ENCODE measurements at places on chromosomes 3 and 15. TPM values are rescaled to one million over a fixed set of nuclear protein-coding genes. Genes with fewer than 3 reads are reported as not detected.

- DNase-seq = no peak
Measured at GRCh38 chr15:90024406-90024805, 23.3 kb downstream of the ZNF710 start.

DNA sequence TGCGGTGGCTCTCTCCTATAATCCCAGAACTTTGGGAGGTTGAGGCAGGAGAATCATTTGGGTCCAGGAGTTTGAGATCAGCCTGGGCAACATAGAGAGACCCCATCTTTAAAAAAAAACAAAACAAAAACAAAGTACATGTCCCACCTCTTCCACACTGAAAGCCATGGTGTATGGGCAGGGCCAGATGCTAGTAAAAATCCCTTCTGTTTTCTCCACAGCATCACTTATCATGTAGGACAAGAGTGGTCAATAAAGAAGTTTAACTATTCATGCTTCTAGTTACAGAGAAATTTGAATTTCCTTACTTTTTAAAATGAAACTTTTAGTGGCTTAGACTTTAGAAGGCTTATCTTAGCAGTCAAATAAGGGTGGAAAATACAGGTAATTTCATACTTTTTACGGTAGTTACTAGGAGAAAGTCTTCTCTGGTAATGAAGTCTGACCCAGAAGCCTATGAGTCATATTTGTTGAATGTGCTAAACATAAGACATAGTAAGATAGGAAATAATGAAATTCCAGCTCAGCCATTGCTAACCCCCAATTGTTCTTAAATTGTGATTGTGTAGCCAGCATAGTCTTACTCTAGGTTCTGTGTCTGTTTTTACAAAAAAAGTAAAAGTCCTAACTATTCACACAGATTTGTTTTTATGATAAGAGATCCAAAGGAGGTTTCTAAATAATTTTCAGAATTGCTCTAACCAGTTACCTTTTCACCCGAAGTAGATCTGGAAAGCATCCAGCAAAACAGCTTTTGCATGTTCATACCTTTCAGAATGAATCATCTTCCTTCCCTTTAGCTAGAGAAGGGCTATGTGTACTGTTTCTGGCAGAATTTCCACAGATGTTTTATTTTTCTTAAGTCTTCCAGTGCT lies 16.4 kb upstream of the ZNF609 start:
- no peak for DNase-seq

GRCh38 chr3:32276279-32276841 lies 37.9 kb downstream of the CMTM8 start:
- DNase-seq = no peak

DNA sequence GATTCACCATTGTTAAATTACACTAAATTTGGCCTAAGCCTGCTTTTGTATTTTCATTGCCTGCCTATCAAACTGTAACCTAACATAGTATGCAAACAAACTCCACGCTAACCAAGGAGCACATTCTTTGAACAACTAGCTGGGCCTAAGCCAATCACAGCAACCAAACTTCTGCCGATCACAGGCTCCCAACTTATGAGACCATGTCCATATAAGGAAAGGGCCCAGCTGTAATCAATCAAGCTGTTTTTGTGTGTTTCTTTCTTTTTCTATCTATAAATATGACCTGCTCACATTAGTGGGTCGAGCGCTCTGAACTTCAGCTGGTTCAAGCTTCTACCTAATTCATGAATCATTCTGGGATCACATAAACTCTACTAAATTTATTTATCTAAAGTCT lies 473.6 kb downstream of the SI start:
- no peak for DNase-seq

The CLDN16 gene
- total RNA-seq = not detected

The SLC27A2 gene
- not detected for total RNA-seq

DNA sequence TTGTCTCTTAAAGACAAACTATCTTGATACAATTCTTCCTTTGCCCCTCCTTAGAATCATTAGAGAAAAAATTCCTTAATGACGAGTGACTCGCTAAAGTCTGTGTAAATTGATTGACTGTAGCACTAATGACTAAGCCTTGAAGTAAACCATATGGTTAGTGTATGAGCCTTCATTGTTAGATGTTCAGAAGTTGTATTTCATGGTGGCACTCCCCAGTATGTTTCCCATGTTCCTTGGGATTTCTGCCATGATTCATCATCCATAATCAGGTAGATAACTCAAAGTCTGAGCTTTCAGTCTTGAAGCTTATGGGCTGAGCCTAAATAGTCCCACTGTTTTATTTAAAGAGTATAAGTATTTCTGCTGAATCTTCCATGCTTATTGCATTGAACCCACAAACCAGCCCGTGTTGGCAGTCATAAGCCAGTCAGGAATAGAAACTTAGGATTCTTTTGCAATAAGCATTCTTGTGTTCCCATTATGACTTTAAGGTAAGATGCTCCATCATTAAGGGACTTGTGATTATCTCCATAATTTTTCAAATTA lies 371.2 kb upstream of the RARB start:
- no peak for DNase-seq

DNA sequence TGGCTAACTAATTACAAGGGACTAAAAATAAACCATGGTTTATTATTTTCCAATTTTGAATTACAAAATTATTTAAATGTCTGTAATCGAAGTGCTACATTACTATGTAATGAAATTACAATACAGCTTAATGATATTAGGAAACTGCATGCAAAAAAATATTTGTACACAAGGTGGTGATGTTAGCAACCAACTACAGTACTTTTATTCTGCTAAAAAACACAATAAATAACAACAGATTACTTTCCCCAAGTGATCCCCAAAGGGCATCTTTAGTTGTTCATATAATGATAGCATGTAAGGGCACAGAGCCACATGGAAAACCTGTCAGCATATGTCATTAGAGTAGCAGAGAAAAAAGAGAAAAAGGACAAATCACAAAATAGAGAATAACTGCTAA lies 147.5 kb upstream of the SOX2 start:
- no peak for DNase-seq

DNA sequence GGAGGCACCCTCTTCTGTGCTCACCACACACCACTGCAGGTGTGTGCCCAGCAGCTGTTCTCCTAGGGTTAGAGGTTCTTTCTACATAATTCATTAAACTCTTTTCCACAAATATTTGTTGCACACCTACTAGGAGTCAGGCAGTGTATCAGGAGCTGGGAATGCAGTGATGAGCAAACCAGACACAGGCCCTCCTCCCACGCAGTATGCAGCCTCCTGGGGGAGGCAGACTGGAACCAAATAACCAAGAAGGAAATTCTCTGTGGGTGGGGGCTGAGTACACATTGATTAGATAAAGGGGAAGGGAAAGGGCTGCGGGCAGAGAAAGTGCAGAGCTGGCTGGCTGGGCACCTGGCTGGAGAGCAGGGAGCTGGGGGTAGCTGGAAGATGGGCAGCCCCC lies 18.5 kb upstream of the C3orf22 start:
- DNase-seq = no peak

GRCh38 chr15:58179206-58179605 lies 41.0 kb downstream of the AQP9 start:
- no peak for DNase-seq

The ALG1L2 gene
- not detected for total RNA-seq

- DNase-seq = no peak
Measured at GRCh38 chr3:47628426-47628825, 49.8 kb upstream of the CSPG5 start.
